Mammary microvascular endothelial cell (primary cell): ENCODE measurements at places on chromosomes 7 and 10. TPM values are rescaled to one million over a fixed set of nuclear protein-coding genes. Genes with fewer than 3 reads are reported as not detected.

Gene UBE3C
- total RNA-seq, result 72.5 and 76.3 TPM in 2 replicates

Gene VPS37D
- total RNA-seq, result 0.69 and 1.8 TPM in 2 replicates

Gene SLC13A1
- total RNA-seq, result not detected in 2 replicates

Gene NANOS1
- 0.13 and 0.25 TPM in 2 replicates for total RNA-seq

Gene MRC1
- 17.5 and 17.9 TPM in 2 replicates for total RNA-seq

Gene GHRHR
- total RNA-seq, result not detected in 2 replicates

Gene TBX20
- total RNA-seq, result not detected in 2 replicates

Gene THSD7A
- 2.8 and 4.0 TPM in 2 replicates for total RNA-seq

Gene AKR1B15
- not detected in 2 replicates for total RNA-seq

Gene AKR1C1
- 0.30 and 1.3 TPM in 2 replicates for total RNA-seq

Gene CPN1
- total RNA-seq, result not detected in 2 replicates

Gene ELMO1
- 13.6 and 20.4 TPM in 2 replicates for total RNA-seq

Gene FXYD4
- not detected in 2 replicates for total RNA-seq

Gene SLIT1
- not detected in 2 replicates for total RNA-seq

Gene CCDC146
- total RNA-seq, result 0.39 and 0.53 TPM in 2 replicates

Gene MSMB
- total RNA-seq, result not detected in 2 replicates

Gene GJD4
- total RNA-seq, result not detected in 2 replicates

Gene PLXNA4
- 2.2 and 3.7 TPM in 2 replicates for total RNA-seq

Gene FHIP2A
- 13.3 and 13.4 TPM in 2 replicates for total RNA-seq

Gene TMEM213
- not detected in 2 replicates for total RNA-seq

Gene C10orf53
- not detected in 2 replicates for total RNA-seq

Gene DLX6
- not detected in 2 replicates for total RNA-seq

Gene FAM13C
- total RNA-seq, result 0.20 and 0.73 TPM in 2 replicates

Gene WDFY4
- total RNA-seq, result 2.6 and 3.5 TPM in 2 replicates

Gene TACC2
- total RNA-seq, result 15.8 and 20.7 TPM in 2 replicates

Gene NPSR1
- not detected in 2 replicates for total RNA-seq

Gene TNKS2
- 25.4 and 25.8 TPM in 2 replicates for total RNA-seq

Gene OR6V1
- total RNA-seq, result not detected in 2 replicates
